ENCODE measurements at places on chromosomes 4 and X.

- no peak for DNase-seq
Measured at GRCh38 chr4:173488656-173489055, 41.4 kb downstream of the HAND2 start.

DNA sequence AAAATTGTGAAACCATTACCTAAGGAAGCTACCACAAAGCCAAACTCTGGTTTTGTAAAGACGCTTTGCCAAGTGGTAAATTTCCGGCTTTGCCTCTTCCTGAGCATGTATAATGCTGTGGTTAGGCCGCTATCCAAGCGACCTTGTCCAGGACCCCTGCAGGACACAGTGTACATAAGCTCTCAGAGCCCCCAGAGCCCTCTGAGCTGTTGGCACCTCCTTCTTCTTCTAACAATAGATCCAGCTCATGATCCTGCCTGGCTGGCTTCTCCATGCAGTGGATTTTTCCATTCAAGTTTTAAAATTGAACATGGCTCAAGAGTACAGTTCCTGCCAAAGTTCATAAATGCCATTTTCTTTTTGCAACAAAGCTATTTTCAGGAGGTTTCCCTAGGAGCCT is 326.7 kb downstream of the MAPK10 start:
- DNase-seq = no peak

- no peak for DNase-seq
Measured at GRCh38 chr4:148266921-148267320, 175.3 kb downstream of the NR3C2 start.

DNA sequence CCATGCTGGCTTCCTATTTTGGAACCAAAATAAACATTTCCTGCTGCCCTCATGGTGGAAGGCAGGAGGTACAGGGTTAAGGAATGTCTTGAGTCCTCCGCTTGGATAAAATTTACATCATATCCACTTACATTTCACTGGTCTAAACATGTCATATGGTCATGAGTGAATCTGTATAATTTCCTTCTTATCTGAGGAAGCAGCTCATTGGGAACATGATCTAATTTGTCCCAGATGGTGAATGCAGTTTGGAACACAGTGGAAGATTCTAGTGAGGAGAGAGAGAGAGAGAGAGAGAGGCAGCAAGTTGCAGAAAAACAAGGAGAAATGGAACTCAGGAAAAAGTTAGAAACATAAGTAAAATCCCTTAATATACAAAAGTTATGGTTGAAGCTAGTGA is 46.8 kb downstream of the MXRA5 start:
- no peak for DNase-seq

- DNase-seq = no peak
Measured at GRCh38 chrX:24463077-24463476, 2.0 kb upstream of the PDK3 start.

- no peak for DNase-seq
Measured at GRCh38 chrX:9905288-9905687, 61.9 kb upstream of the CLDN34 start.

DNA sequence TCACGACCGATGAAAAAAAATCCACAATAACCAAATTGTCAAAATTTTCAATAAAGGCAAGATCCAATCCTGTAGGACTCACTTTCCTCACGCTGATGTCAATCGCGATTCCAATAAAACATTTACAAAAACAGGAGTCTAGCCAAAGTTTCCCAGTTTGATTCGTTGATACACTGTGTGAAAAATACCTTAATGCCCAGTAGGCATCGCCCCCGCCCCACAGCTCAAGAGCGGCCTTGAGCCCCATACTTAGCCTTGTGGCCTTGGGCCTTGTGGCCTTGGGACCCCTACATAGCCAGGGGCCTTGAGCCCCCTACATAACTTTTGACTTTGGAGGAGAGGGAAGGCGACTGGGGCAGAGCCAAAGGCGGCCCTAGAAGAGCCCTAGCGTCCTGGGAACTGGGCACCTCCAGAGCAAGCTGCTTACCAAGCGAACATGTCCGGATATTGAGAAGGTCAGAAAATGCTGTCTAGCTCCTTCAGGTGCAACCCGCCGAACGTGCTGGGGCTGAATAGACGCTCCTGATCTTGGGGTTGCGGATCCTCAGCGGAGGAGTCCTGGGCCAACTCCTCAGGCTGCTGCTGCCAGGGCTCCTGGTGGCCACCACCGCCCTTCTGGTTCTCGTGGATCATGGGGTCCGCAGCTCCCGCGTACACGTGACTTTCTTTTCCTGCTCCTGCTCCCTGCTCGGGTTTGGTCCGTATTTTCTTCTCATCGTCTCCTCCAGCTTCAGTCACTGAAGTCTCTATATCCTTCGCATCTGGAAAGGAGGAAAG is 62.9 kb downstream of the RHOXF2B start:
- no peak for DNase-seq

- DNase-seq = no peak
Measured at GRCh38 chrX:13167481-13168231, 123.2 kb upstream of the FAM9C start.

DNA sequence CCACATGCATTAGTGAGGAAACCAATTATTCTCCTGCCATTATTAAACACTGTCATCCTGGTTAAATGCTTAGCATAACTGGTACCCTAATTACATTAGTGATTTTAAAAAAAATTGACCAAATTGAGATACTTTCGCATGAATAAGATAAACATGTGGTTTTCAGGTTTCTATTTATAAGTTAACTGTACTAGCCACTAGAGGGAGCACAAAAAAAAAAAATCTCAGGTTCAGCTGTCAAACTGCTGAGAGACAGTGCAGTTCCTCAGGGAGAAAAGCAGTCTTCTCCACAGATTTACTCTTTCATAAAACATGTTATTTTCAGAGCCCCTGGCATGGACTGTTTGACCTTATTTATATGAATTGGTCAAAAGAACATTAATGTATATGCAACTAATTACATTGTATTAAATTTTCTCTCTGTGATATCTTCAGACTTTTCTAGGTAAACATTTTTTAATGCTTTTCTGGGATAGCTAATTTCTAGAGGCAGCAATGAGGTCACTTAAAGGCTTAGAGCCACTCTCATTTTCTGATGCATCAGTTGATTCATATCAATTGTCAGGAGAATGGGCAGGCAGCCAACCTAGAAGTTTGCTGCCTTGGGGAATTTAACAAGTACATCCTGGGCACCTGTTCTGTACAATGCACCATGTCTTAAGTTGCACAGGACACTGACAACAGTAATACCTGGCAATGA is 167.5 kb downstream of the CDS1 start:
- no peak for DNase-seq

DNA sequence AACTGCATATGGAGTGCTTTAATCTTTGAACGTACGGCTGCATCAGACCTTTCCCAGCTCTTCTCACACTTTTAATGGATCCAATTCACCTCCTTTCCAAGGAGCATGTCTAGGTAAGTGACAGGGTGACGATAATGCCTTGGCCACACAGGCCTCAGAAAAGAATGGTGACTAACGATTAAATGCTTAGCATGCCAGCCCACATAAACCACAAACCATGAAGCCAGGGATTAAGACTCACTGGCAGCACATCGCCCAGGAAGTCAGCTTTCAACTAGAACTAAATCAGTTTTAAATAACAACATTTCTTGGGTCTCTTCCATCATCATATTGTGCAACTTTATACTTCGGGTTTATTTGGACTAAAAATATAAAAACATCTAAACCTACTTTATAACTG is 28.7 kb downstream of the INPP4B start:
- DNase-seq = no peak

DNA sequence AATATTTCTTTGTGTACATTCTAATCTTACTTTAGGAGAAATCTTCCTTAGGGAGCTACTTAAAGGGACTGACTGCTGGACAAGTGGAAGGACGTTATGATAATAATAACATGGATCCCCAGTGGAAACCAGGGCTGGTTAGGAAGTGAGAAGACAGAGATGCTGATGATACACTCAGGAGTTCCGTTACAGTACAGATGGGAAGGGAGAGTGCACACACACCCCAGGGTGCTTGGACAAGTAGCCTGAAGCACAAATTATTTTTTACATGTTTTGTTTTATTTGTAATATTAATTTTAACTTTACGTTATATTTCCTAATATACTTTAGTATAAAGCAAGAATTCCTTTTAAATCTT is 84.1 kb downstream of the BMPR1B start:
- no peak for DNase-seq

DNA sequence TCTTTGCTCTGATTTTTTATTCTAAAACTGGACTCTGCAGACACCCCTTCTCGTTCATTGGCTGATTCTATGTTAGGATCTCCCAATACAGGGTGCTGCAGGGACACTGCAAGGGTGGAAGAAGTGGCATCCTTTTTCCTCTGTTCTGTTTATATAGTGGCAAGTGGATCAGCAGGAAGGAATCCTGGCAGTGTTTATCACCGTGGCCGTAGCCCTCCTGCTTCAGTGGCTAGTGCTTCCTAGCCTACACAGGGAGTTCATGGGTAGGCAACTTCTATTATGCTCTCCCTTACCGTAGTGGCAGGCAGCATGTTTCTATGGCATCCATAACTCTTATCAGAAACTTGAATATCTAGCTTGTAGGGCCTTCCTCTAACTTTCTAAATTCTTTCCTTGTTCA is 6.4 kb upstream of the AP1AR start:
- no peak for DNase-seq

- no peak for DNase-seq
Measured at GRCh38 chrX:11704725-11705495, 39.2 kb upstream of the ARHGAP6 start.

DNA sequence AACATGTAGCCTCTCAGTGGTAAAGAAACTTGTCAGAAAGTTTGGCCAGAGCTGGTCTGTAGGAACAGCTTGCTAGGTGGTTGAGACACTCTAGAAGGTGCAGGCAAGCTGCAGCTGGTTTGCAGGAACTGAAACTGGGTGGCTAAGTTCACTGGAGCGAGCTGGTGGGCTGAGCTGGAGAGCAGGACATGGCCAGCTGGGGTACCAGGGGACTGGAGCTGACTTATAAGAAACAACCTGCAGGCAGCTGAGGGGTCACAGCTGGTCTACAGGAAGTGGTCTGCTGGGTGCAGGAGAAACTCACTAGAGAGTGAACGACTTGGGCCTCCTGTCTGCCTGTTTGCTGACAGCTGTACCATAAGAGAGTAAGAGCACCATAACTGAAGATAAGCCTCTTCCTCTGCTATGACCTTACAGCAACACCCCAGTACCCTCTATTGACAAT is 157.1 kb upstream of the LNX1 start:
- no peak for DNase-seq

- DNase-seq = no peak
Measured at GRCh38 chr4:78811034-78811433, 34.9 kb downstream of the BMP2K start.

- DNase-seq = no peak
Measured at GRCh38 chrX:11528623-11529022, 137.1 kb downstream of the ARHGAP6 start.

DNA sequence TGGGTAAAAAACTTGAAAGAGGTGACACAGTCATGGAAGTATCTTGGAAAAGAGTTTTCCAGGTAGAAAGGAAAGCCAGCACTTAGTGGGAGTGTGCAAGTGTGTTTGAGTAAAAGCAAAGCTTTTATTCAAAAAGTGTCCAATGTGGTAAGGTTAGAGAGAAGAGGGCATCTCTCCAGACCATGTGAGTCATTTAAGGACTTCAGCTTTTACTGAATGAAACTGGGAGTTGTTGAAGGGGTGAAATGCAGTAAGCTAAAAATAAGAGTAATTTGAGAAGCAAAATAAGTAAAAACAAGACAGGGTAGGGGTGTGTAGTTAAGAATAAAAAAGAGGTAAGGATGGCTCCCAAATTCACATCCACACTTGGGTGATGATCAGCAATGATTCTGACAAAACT is 238.9 kb downstream of the SLC7A11 start:
- DNase-seq = no peak

GRCh38 chr4:8155660-8156421 is 2.8 kb downstream of the ABLIM2 start:
- DNase-seq = no peak

- DNase-seq = no peak
Measured at GRCh38 chr4:164572877-164573279, 181.1 kb upstream of the SMIM31 start.

DNA sequence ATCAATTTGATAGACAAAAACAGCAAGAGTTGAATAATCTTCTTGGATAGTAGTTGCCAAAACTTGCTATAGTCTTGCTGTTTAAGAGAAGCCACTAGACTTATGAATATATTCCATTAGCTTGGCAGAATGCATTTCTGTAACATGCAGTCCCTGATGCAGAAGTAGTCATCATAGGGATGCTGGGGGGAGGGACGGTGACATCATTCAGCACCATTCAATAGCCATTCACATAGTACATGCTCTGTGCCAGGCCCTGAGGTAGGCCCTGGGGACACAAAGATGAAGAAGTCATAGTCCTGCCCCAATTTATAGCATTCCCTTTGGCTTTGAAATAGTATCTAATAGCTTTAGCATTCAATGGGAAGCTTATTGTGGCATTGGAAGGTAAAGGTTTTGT is 185.5 kb upstream of the AFF2 start:
- no peak for DNase-seq

DNA sequence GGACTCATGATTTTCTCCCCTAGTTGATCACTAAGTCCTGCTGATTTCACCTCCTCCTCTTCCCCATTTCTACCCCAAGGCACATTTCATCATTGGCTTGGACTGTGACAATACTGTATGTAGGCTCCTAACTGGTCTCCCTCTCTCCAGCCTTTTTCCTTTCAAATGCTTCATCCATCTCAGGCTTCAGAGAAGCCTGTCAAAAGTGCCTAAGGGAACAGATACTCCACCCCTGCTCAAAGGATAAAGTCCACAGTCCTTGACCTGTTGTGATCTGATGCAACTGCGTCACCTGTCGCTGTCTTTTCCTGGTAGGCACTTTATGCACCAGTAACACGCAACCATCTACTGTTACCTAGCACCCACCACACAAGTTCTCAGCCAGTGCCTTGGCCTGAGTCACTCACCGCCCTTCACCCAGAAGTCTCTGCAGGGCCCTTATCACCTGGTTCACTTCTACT is 12.8 kb downstream of the SCARB2 start:
- no peak for DNase-seq
